ENCODE measurements at places on chromosomes 7 and 10. TPM values are rescaled to one million over a fixed set of nuclear protein-coding genes. Genes with fewer than 3 reads are reported as not detected.

GRCh38 chr10:43649185-43649523 lies 473 bp upstream of the ZNF32 start:
- peaks cover 39% of the 10 kb centered on the region for H3K36me3 ChIP-seq
- H3K27ac ChIP-seq = peak overlapping the region; percentile 97
- H3K27me3 ChIP-seq = peaks cover 13% of the 10 kb centered on the region

- H3K4me3 ChIP-seq = peak overlapping the region; percentile 5
- no peak for DNase-seq
- H3K27ac ChIP-seq = peak overlapping the region; percentile 74
- H3K27me3 ChIP-seq = peaks cover 11% of the 10 kb centered on the region
- peaks cover 9% of the 10 kb centered on the region for H3K36me3 ChIP-seq
Observed at GRCh38 chr7:137886281-137886680, 39.5 kb upstream of the DGKI start.

GRCh38 chr7:22762866-22763265 lies 35.9 kb downstream of the IL6 start:
- no peaks in the 10 kb centered on the region for H3K4me1 ChIP-seq
- H3K4me3 ChIP-seq = no peak overlapping the region
- H3K27me3 ChIP-seq = no peaks in the 10 kb centered on the region
- peaks cover 9% of the 10 kb centered on the region for H3K36me3 ChIP-seq
- H3K27ac ChIP-seq = no peak overlapping the region

- DNase-seq = no peak
- H3K27ac ChIP-seq = no peak overlapping the region
- H3K27me3 ChIP-seq = no peaks in the 10 kb centered on the region
- H3K4me3 ChIP-seq = no peak overlapping the region
- no peaks in the 10 kb centered on the region for H3K4me1 ChIP-seq
Observed at GRCh38 chr10:25753776-25754175, 180.3 kb upstream of the MYO3A start.

DNA sequence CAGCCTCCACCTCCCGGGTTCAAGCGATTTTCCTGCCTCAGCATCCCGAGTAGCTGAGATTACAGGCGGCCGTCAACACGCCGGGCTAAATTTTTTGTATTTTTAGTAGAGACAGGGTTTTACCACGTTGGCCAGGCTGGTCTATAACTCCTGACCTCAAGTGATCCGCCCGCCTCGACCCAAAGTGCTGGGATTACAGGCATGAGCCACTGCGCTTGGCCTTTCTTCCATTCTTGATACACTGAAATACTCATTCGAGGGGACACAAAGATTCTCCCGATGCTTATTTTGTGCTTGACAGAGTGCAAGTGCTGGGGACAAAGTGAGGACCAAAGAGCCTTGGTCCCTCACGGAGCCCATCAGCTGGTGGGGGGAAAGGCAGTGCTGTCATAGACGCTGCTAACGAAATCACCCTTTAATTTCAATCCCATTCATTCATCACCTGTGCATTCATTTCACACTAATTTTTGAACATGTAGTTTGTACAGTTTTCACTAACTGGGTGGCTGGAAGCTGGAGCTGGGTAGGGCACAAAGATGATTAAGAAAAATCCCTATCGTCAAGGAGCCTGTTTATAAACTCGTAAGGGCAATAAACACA lies 621 bp upstream of the FAM133B start:
- no peaks in the 10 kb centered on the region for H3K36me3 ChIP-seq
- peaks cover 2% of the 10 kb centered on the region for H3K27me3 ChIP-seq
- H3K4me3 ChIP-seq = peak overlapping the region; percentile 86
- peak overlapping the region; percentile 17 for H3K27ac ChIP-seq

DNA sequence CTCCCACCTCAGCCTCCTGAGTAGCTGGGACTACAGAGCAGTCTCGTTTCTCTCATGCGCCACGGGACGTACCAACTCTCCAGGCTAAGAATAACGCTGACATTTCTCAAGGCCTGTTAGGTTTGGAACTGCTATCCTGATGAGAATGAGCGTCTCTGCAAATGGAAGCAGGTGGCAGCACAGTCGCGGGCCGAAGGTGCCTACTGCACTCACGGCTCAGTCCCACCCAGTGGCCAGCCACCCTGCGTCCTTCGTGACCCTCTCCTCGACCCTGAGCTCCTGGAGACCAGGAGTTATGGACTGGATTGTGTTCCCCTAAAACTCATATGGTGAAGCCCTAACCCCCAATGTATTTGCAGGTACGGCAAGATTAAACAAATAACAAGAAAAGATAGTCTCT lies 274.1 kb downstream of the PRPF18 start:
- peaks cover 2% of the 10 kb centered on the region for H3K27me3 ChIP-seq
- H3K27ac ChIP-seq = no peak overlapping the region
- no peak for DNase-seq
- H3K4me1 ChIP-seq = no peaks in the 10 kb centered on the region

TET1 gene
- total RNA-seq = 31.6 TPM

- H3K27me3 ChIP-seq = peaks cover 8% of the 10 kb centered on the region
- H3K4me3 ChIP-seq = no peak overlapping the region
- no peak overlapping the region for H3K27ac ChIP-seq
- H3K36me3 ChIP-seq = no peaks in the 10 kb centered on the region
- no peak for DNase-seq
Observed at GRCh38 chr7:159023746-159024145, 120.9 kb downstream of the VIPR2 start.

GRCh38 chr10:89589101-89589720 lies 53.8 kb upstream of the SLC16A12 start:
- peaks cover 4% of the 10 kb centered on the region for H3K4me1 ChIP-seq
- DNase-seq = no peak
- no peaks in the 10 kb centered on the region for H3K27me3 ChIP-seq
- no peak overlapping the region for H3K4me3 ChIP-seq

GRCh38 chr10:68096913-68097516 lies 12.3 kb upstream of the MYPN start:
- H3K27me3 ChIP-seq = peaks cover 1% of the 10 kb centered on the region
- no peaks in the 10 kb centered on the region for H3K4me1 ChIP-seq
- H3K27ac ChIP-seq = no peak overlapping the region
- no peak overlapping the region for H3K4me3 ChIP-seq

SEMA3D gene
- total RNA-seq = 13.6 TPM

DNA sequence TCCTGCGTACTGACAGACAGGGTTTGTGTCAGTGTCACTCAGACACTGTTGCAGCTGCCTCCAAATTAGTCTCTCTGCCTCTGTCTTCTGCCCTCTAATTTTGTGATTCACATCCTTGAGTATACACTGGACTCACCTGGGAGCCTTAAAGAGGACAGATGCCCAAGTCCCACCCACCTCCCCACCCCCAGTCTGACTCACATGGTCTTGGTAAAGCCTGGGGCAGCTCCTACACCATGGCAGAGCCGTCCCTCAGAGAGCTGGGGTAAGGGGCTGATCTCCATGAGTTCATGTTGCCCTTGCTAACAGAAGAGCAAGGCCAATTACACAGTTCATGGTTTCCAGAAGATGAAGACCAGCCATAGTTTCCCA lies 197.6 kb upstream of the STK17A start:
- no peak overlapping the region for H3K27ac ChIP-seq
- no peak for DNase-seq
- peaks cover 2% of the 10 kb centered on the region for H3K4me1 ChIP-seq
- peaks cover 2% of the 10 kb centered on the region for H3K27me3 ChIP-seq
- H3K36me3 ChIP-seq = peaks cover 6% of the 10 kb centered on the region

ZNF804B gene
- 0.10 TPM for total RNA-seq

ACSM6 gene
- total RNA-seq = not detected

- H3K27ac ChIP-seq = no peak overlapping the region
- H3K4me1 ChIP-seq = peaks cover 5% of the 10 kb centered on the region
- peaks cover 11% of the 10 kb centered on the region for H3K27me3 ChIP-seq
- no peak for DNase-seq
- H3K4me3 ChIP-seq = no peak overlapping the region
- no peaks in the 10 kb centered on the region for H3K36me3 ChIP-seq
Observed at GRCh38 chr10:80275756-80276155, 13.7 kb downstream of the MAT1A start.

GRCh38 chr10:110615057-110615747 lies 28.9 kb upstream of the RBM20 start:
- peaks cover 5% of the 10 kb centered on the region for H3K27me3 ChIP-seq
- H3K4me1 ChIP-seq = peaks cover 30% of the 10 kb centered on the region
- no peak overlapping the region for H3K4me3 ChIP-seq

- no peak for DNase-seq
- peaks cover 9% of the 10 kb centered on the region for H3K4me1 ChIP-seq
- H3K27ac ChIP-seq = no peak overlapping the region
- no peak overlapping the region for H3K4me3 ChIP-seq
- no peaks in the 10 kb centered on the region for H3K27me3 ChIP-seq
Observed at GRCh38 chr10:99555371-99555770, 22.6 kb downstream of the NKX2-3 start.

CAV1 gene
- total RNA-seq = 0.78 TPM

- H3K4me1 ChIP-seq = no peaks in the 10 kb centered on the region
- no peak overlapping the region for H3K4me3 ChIP-seq
- H3K36me3 ChIP-seq = peaks cover 9% of the 10 kb centered on the region
- no peaks in the 10 kb centered on the region for H3K27me3 ChIP-seq
Observed at GRCh38 chr7:110311556-110311955, 779.4 kb upstream of the LRRN3 start.

DNA sequence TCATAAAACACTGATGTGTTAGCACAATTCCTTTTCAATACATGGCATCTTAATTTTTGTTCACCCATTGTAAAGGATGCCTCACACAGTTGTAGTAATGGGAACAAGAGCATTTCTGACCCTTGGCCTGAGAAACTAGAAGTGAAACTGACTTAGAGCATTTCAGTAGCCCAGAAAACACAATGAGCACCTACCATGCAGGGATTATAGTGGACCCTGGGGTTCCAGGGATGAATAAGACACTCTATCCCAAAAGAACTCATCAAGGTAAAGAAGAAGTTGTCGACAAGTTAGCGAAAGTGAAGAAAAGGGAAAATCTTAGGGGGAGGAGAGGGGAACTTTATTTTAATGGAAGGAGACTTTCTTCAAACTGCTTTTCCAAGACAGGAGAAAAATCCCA lies 125.6 kb downstream of the NT5C2 start:
- H3K4me3 ChIP-seq = no peak overlapping the region
- H3K27me3 ChIP-seq = peaks cover 5% of the 10 kb centered on the region
- H3K4me1 ChIP-seq = peaks cover 9% of the 10 kb centered on the region
- no peak overlapping the region for H3K27ac ChIP-seq
- DNase-seq = no peak
- H3K36me3 ChIP-seq = no peaks in the 10 kb centered on the region

- H3K4me1 ChIP-seq = no peaks in the 10 kb centered on the region
- H3K4me3 ChIP-seq = no peak overlapping the region
- H3K27ac ChIP-seq = no peak overlapping the region
- H3K27me3 ChIP-seq = peaks cover 1% of the 10 kb centered on the region
Observed at GRCh38 chr7:145665499-145666258, 450.9 kb upstream of the CNTNAP2 start.
